PC-3 (cell line): ENCODE measurements at places on chromosomes 1 and 21. TPM values are rescaled to one million over a fixed set of nuclear protein-coding genes. Genes with fewer than 3 reads are reported as not detected.

Gene FNDC10
- total RNA-seq: 7.9 and 8.8 TPM in 2 replicates

Gene TMEM82
- not detected in 2 replicates for total RNA-seq

Gene FOXD3
- total RNA-seq: 0.17 TPM in 1 of 2 replicates, not detected in the other

Gene FLG2
- not detected in 2 replicates for total RNA-seq

Gene KRTAP19-1
- total RNA-seq: not detected in 2 replicates

Gene ADAMTS4
- 0.52 TPM in 1 of 2 replicates, not detected in the other for total RNA-seq

Gene SYPL2
- total RNA-seq: not detected in 2 replicates

Gene FCRL6
- total RNA-seq: not detected in 2 replicates

Gene NR1I3
- total RNA-seq: not detected in 2 replicates

Gene LHX8
- total RNA-seq: not detected in 2 replicates

Gene ATP1A1
- 154 and 181 TPM in 2 replicates for total RNA-seq

Gene MYBPHL
- total RNA-seq: not detected in 2 replicates

Gene TAS1R1
- total RNA-seq: not detected in 2 replicates

Gene SLC9C2
- total RNA-seq: not detected in 2 replicates

Gene OTUD7B
- total RNA-seq: 11.5 and 14.6 TPM in 2 replicates

Gene LCE1C
- not detected in 2 replicates for total RNA-seq

Gene USP16
- 21.2 and 24.1 TPM in 2 replicates for total RNA-seq

Gene RNU1-1
- under 0.01 TPM in 2 replicates for total RNA-seq

Gene TEX38
- not detected in 2 replicates for total RNA-seq

Gene STK40
- 14.4 and 15.9 TPM in 2 replicates for total RNA-seq
